ENCODE measurements at places on chromosomes 7 and 10.

GRCh38 chr7:123974326-123974908 lies 49.4 kb downstream of the SPAM1 start:
- no peak for DNase-seq

DNA sequence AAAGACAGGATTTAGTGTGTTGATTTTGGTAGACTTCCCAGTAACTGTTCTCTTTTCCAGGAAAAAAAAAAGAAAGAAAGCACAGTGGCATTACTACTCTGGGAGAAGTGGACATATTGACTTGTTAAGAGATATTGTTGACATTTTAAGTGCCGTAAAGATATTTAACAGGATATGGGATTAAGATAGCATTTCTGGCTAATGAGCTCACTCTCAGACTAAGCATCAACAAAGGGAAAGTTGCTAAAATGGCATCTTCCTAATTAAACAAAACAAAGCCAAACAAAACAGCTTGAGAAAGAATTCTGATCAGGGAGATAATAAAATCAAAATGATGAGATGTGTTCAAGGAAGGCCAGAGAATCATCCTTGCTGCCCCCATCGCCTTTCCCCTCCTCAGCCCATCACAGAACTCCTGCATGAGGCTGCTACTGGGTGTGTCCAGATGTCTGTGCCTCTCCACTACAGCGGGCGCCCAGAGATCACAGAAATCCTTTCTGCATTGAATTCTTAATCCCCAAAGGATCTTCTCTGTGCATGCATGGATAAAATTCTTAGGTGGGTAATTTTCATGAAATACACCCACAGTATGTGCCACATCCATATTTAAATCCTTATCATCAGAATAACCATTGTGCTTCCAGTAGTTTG lies 270.5 kb downstream of the POU6F2 start:
- DNase-seq: no peak

GRCh38 chr10:15624401-15625196 lies 95.1 kb downstream of the ITGA8 start:
- no peak for DNase-seq

DNA sequence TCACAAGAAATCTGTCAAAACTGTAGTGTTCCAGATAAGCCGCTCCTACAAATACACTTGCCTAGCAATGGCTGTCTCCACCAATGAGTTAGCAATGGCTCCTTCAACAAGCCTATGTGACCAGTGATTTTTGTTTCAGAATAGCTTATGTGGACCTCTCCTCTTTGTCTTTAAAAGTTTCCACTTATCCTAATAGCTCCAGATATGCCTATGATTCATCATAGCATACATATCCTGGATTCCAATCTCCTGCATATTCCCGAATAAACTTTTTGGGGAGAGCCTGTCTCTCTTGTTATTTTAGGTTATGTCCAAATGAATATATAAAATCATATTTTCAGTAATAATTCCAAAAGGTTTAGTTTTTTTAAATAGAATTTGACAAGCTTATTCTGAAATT lies 510.6 kb downstream of the ARL4A start:
- no peak for DNase-seq

GRCh38 chr10:59582058-59582457 lies 127.6 kb downstream of the SLC16A9 start:
- peak; percentile 17 for DNase-seq

- peak; percentile 34 for DNase-seq
These were observed 1.7 kb downstream of the ZEB1 start for GRCh38 chr10:31320550-31321211.

DNA sequence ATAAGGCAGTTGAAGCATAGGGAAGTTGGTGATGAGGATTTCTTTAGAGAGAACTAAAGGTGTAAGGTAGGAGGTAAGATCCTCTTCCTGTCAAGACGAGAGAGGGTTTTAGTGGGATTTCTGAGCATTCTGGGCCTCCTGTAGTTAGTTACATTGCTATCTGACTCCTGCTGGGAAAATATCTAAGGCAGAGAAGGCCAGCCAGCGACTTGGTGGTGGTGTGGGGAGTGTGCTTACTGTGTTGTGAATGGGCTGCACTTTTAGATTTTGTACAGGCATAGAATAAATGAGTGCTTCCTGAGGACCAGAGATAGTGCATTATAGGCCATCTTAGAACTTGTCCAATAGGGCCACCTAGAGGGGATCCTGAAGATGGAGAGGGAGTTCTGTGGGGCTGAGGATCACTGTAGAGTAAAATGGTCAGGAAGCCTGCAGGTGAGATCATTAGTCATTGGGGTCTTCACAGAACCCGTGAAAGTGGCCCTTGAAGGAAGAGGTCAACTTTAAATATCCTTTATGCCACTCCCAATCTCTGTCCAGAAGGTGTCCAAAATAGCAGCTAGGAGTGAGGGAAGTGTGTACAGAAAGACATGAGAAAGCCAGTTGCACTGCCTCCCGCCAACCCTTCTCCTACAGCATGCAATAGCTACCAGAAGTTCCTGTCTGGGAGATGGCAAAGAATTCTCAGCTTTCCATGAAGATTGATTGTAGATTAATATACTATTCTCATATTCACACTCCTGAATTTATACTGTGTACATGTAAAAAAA lies 266.6 kb downstream of the POLR1F start:
- peak; percentile 4 for DNase-seq

- DNase-seq: no peak
These were observed 52.0 kb downstream of the THNSL1 start for GRCh38 chr10:25068152-25069058.

DNA sequence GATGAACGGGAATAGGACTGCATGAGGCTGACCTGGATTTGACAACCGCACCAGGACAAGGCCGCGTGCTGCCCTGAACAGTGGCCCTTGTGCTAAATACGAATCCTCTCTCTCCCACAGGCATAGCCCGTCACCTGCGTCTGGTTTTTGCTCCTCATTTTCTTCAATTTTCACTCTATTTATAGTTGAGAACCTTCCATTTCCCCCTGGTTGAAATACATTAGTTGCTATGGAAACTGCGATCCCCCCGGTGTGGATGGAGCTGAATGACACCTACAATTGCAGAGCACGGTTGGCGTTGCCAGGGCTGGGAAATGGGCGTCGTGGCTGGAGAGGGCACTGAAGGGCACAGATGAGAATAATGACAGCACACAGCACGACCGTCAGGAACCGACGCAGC lies 158.6 kb upstream of the PITRM1 start:
- DNase-seq: no peak

- no peak for DNase-seq
These were observed 505.5 kb downstream of the SDK1 start for GRCh38 chr7:3806516-3806915.

- no peak for DNase-seq
These were observed 958.0 kb upstream of the PHF14 start for GRCh38 chr7:10015687-10016086.

DNA sequence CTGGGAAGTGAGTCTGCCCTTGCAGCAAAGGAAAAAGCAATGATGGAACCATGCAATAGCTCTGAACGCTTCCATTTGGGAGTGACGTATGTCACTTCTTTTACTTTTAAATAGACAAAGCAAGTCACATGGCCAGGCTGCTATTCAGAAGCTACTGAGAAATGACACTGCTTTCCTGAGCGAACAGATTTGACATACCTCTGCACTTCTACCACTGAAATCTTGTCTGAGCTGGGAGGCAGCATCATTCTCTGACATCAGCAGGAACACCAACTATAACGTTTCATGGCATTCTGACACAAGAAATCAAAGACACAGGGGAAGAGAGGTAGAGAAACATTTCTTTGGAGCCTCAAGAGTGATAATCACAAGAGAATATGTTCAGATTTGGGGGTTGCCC lies 271.1 kb downstream of the SNX13 start:
- DNase-seq: no peak

- DNase-seq: no peak
These were observed 61.7 kb upstream of the CDK13 start for GRCh38 chr7:39888171-39888853.

- DNase-seq: no peak
These were observed 39.8 kb downstream of the ASB4 start for GRCh38 chr7:95525503-95525902.

DNA sequence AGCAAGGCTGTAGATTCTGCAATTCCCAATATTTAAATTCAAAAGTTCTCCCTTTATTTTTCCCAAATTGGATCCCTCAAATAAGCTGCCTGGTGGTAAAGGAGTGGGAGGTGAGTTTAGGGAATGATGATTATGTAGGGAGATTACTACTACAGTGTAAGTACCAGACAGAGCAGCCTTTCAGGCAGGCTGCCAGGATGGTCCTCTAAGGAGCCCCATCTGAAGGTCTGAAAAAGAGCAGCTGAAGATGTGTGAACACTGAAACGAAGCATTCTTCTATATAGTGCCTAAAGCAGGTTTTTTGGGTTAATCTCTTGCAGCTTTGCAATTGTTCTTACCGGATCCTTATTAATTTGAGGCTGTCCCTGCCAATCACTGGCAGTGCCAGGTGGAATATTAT lies 84.7 kb downstream of the CREB5 start:
- no peak for DNase-seq

- DNase-seq: no peak
These were observed 10.9 kb upstream of the INPP5A start for GRCh38 chr10:132526676-132527075.

DNA sequence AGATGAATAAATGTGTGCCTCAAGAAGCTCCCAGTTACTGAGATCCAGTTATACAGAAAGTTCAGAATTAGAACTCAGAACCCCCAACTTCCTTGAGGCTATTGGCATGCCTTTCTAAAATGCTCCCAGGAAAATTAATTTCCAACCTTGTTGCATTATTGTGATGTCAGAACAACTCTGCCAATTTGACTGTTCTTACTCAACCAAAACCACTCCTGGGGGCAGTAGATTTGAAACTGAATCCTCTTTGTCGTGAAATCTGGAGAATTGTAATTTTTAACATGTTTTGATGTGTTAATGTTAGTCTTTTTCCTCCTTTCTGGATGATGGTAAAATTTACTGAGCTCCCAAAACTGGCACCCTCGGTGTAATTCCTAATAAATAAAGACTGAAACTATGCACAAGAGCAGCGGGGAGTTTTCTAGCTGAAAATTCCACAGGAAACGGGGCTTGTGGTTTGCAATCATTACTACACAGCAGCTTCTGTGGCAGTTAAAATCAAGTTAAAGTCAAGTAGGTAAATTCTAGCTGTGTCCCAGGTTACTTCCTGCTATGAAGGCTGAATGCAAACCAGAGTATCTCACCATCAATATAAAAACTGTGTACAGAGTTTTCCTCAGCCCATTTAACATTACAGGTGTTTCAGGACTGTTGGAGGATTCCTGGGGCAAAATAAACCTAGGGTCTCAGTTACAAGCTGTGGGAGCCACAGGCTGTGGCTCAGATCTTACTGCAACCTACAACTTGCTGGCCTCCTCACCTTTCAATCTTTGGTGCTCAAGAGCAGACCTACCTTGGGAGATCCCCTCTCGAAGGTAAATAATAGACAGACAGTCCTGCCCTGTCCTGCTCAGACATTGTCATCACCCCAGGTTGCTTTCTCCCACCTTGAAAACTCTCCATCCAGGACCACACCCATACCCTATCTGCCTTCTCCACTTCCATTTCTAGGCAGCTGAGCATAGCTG lies 156.3 kb upstream of the KMT2E start:
- no peak for DNase-seq

DNA sequence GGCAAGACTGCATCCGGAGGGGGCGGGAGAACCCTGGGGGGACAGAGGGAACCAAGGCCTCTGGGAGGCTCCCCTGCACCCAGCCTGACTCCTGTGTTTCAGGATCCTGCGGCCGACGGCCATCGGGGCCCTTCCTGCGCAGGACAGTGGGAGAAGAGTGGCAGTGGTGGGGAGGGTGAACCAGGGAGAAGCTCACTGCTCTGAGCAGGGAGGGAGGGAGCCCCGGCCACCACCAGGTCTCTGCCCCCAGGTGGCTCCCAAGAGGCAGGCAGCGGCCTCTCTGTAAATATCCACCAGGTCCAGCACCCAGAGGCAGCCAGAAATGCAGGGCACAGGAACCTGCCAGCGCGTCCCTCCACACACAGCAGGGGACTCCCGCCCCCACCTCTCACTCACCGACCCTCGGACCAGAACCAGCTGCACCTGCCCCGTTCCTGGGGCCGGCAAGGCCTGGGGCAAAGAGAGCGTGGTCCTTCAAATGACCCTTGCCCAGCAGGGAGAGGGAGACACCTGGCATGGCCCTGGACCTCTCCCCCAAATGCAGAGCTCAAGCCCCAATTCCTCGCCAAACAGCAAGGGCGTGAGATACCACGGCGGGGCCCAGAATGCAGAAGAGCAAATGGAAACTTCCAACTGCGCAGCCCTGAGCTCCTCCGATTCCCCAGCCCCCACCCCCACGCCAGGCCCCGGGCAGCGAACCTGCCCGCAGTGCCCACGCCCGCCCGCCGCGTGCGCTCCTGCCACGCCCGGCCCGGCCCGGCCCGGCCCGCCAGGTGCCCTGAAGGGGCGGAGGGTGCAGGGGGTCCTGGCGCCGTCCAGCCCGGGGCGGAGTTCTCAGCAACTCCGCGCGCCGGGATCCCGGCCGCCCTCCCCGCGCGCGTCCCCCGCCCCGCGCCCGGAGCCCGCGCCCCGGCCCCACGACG lies 805 bp downstream of the RASGEF1A start:
- peak; percentile 47 for DNase-seq

DNA sequence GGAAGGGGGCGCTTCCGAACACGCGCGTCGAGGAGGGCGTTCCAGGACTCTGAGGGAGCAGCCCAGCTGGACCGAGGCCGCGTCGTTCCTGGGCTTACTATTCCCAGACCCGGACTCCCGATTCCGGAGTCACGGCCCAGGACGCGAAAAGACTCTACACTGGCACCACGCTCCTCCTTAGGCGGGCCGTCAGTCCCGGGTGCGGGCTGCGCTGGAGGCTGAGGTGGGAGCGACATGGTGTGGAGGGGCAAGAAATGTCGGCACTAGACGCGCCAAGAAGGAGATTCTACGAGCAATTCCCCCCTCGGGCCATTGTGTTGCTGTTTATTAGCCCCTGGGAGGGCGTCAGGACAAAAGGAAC lies 584 bp upstream of the RUNDC3B start:
- DNase-seq: peak; percentile 14

- DNase-seq: no peak
These were observed 132.9 kb upstream of the PLXDC2 start for GRCh38 chr10:19683356-19683755.

- DNase-seq: no peak
These were observed 18.8 kb downstream of the SORBS1 start for GRCh38 chr10:95542330-95542729.

DNA sequence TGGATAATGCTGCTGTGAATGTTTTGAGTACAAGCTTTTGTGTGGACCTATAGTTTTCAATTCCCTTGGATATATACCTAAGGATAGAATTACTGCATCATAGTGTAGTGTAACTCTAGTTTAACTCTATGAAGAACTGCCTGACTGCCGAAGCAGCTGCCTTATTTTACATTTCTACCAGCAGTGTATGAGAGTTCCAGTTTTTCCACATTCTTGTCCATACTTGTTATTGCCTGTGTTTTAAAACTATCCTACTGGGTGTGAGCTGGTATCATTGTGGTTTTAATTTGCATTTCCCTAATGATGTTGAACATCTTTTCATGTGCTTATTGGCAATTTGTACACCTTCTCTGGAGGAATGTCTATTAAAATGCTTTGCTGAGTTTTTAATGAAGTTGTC lies 15.7 kb downstream of the SEPTIN7 start:
- no peak for DNase-seq

GRCh38 chr10:6962576-6962975 lies 382.5 kb upstream of the PRKCQ start:
- DNase-seq: no peak

GRCh38 chr7:30253796-30254165 lies 30.6 kb upstream of the ZNRF2 start:
- no peak for DNase-seq

GRCh38 chr10:101716891-101717659 lies 22.1 kb upstream of the FBXW4 start:
- no peak for DNase-seq

- peak; percentile 86 for DNase-seq
These were observed at the start of gene BHLHA15 for GRCh38 chr7:98211221-98211675. Gene BHLHA15 (plus strand): TSS chr7:98211439. CDS start chr7:98212310, 871 bp downstream.

GRCh38 chr10:95242581-95243317 lies 48.1 kb downstream of the PDLIM1 start:
- DNase-seq: peak; percentile 53

Measured in HuH-7 (cell line).